ENCODE measurements at places on chromosomes 4 and X.

DNA sequence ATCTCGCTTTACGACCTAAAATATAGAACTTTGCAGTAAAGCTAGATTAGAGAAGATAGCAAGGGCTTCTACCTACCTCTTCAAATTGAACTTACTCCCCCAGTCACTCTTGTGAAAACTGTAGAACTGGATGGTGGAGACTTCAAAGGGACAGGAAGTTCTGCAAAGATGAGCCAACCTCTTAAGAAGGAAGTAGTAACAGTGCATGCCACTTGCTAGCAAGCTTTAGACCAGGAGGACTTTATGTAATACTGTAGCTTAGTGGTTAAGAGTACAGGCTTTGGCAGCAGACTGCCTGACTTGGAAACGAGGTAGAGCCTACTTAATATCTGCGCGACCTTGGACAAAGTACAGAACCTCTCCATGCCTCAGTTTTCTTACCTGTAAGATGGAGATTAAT, 27.5 kb upstream of the VBP1 start:
- DNase-seq: no peak

DNA sequence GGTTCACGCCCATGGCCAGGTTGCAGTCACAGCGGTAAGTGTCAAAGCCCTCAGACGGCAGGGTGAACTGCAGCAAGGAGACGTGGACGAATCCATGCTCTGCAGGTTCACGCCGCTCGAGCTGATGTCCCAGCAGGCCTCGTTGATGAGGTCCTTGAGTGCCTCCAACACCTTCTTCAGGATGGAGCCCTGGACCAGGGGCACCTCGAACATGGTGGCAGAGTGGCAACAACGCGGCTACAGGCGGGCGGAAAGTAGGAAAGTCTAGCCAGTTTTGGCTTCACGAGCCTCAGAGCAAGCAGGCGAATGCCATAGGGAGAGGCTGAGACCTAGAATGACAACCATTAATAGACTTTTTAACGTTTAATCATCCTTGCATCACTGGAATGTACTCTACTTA, 485.9 kb downstream of the ZNF674 start:
- no peak for DNase-seq

- no peak for DNase-seq
These were observed at the start of gene PAGE5 for GRCh38 chrX:55220119-55220794. Gene PAGE5 (plus strand): TSS chrX:55220346. CDS start chrX:55221383, 1,037 bp downstream.

- DNase-seq: peak; percentile 4
These were observed 559.1 kb downstream of the FSTL5 start for GRCh38 chr4:161604516-161605300.

DNA sequence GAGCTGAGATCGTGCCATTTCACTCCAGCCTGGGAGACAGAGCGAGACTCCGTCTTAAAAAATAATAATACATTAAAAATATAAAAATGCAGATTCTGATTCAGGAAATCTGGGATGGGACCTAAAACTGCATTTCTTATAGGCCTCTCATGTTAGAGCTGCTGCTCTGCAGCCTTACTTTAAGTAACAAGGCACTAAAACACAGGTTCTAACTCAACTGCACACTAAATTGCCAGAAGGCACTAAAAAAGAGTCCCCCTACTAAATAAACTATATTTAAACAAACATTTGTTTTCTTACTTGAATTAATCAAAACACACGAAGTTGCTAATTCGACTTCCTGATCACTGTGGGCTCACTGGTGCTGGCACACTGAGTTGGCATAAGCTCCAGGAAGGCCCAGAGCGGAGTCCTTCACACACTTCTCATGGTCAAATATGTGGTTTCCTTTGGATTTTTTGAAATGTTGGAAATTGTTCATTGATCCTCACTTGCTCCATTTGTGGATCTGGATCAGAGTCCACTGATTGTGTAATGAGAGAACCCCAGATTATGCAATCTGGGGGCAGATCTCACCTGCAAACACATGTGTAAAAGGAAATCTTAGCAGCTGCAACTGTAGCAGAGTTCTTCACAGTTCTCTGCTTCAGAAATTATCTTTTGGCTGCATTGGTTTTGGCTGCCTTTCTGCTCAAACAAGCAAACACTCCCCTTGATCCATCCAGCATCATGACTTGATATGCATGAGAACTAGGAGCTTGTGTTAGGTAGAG, 59.3 kb downstream of the AFF1 start:
- no peak for DNase-seq

DNA sequence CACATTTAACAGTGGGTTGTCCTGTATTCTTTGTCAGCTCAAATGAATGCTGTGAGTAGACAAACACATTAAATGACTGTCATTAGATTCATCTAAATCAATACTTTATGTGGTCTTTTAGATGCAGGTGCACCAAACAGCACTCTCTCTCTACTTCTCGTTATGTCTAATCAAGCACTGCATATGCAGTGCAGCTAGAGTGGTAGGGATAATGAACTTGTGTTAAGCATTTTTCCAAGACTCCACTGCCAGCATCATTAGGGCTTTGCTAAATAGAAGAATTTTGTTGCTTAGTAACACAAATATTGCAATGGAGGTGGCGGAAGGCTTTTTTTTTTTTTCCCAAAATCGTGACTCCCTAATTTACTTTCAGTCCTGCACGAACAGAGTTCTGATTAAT, 447.0 kb upstream of the GALNT7 start:
- no peak for DNase-seq

DNA sequence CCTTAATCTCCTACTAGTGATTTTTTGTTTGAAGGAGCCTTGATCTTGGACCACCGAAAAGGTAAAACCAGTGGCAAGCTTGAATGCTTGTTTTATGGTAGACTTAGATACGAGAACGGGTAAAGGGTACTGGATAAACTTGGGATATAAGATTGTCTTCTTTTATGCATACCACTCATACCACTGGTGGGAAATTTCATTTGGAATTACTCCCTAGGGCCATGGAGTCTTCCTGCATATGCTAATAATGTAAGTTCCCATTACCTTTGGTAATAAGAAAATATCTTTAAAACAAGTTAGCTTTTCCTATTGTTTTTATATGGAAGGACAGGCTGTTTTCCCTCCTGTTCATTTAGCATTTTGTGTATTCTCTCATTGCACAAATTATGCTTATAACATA, 11.7 kb downstream of the SMARCAD1 start:
- DNase-seq: no peak

GRCh38 chr4:6782147-6782845, at the start of gene KIAA0232:
Gene KIAA0232 (plus strand): TSS chr4:6782727. CDS start chr4:6824454, 41,727 bp downstream.
- peak; percentile 97 for DNase-seq

- no peak for DNase-seq
These were observed 2.9 kb downstream of the LETM1 start for GRCh38 chr4:1852904-1853623.

- no peak for DNase-seq
These were observed 69.6 kb downstream of the EPHA5 start for GRCh38 chr4:65600656-65601055.

- no peak for DNase-seq
These were observed 72.4 kb upstream of the KLHL13 start for GRCh38 chrX:118189000-118189399.

GRCh38 chr4:6404611-6405396, 67.6 kb downstream of the PPP2R2C start:
- DNase-seq: no peak

- DNase-seq: peak; percentile 11
These were observed 2028.3 kb downstream of the PCDH7 start for GRCh38 chr4:32748498-32748897.

DNA sequence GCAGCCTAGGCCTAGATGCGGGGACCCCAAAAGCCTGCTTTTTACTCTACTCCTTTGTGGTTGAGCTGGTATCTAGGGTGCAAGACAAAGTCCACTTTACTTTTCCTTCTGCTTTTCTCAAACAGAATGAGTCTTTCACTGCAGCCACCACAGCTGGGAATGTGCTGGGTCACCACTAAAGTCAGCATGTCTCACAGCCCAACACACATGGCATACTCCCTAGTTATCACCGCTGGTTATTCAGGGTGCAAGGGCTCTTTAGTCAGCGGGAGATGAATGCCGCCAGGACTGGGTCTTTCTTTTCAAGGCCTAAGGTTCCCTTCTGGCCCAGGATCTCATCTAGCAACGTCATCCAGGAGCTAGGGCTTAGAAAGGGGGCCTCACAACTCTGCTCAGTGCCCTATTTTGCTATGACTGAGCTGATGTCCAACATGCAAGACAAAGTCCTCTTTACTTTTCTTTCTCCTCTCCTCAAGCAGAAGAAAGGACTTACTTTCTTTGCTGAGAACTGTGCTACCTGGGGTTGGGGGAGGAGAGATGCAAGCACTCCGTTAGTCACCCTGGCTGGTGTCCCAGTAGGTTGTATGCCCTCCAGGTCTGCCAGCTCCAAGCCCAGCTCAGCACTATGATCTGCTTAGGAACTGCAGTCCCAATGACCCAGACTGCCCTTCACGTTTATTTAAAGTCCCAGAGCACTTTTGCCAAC, 22.9 kb upstream of the STPG2 start:
- peak; percentile 4 for DNase-seq

GRCh38 chr4:98905839-98906238, 23.1 kb downstream of the EIF4E start:
- peak; percentile 60 for DNase-seq

DNA sequence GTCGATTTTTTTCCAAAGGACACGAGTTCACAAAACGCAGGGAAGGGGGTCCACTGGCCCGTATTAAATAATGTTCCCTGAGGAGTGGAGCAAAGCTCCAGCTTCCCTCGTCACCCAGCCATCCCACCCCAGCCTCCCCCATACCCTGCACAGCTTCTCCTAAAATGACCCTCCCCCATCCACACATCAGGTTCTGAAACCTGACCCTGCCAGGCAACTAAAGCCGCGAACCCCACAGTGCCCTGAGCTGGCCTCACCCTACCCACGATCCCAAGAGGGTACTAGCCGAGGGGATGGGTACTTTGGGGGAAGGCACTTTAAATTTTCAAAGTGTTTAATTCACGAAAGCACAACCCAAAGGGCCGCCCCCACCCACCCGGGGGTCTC, 634 bp downstream of the APOO start:
- DNase-seq: no peak

- DNase-seq: peak; percentile 15
These were observed 63.9 kb downstream of the LCORL start for GRCh38 chr4:17957688-17958087.

DNA sequence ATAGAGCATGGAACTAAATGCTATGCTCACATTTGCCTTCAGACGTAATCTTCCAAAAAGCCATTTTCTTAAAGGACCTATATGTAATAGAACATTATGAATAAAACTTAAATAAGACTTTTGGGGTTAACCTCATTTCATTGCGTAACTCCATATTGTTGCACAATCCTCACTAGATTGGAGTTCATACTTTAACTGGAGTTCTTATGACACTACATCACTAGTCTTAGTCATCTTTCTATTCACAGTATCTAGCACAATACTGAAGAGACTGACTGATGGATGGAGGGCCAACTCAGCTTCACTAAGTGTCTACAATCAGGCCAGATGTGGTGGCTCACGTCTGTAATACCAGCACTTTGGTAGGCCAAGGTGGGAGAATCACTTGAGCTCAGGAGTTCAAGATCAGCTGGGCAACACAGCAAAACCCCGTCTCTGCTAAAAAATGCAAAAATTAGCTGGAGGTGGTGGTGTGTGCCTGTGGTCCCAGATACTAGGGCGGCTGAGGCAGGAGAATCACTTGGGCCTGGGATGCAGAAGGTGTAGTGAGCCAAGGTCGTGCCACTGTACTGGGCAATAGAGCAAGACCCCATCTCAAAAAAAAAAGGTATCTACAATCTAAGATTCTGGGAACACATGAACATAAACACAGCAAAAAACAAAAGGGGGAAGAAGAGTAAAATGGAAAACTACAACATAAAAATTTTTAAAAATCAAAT, 80.8 kb upstream of the MAB21L2 start:
- peak; percentile 91 for DNase-seq

DNA sequence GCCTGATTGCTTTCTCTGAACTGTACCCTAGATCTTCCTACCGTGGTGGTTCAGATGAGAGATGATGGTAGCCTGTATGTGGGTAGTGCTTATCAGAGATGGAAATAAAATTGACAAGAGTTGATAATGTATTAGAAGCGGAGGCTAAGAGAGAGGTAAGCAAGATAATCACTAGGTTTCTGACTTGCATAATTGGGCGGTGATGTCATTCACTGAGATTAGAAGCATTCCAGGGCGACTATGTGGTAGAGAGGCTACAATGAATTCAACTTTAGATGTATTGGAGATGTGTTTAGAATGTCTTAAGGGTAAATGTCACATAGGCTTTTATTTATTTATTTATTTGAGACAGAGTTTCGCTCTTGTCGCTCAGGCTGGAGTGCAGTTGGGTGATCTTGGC, 415 bp upstream of the TENM3 start:
- peak; percentile 81 for DNase-seq

DNA sequence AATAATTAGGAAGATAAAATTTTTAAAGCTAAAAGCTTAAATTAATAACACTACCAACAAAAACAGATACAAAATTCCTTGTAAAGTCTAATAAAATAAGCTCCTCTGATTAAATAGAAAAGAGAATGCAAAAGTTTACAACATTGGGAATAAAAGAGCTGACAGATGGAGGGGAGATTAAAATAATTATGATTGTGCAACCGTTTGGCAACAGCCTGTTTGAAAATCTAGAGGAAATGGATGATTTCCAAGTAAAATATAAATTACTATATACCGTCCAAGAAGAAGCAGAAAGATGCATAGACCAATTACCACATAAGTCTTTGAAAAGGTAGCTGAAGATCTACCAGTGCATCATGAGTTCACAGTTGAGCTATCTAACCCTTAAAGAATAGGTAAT, 46.4 kb upstream of the VBP1 start:
- no peak for DNase-seq

- DNase-seq: no peak
These were observed 155.5 kb upstream of the MXRA5 start for GRCh38 chrX:3501833-3502535.

GRCh38 chr4:121676345-121677075, 20.3 kb downstream of the ANXA5 start:
- no peak for DNase-seq

GRCh38 chrX:11421805-11422524, 128.8 kb downstream of the AMELX start:
- no peak for DNase-seq

DNA sequence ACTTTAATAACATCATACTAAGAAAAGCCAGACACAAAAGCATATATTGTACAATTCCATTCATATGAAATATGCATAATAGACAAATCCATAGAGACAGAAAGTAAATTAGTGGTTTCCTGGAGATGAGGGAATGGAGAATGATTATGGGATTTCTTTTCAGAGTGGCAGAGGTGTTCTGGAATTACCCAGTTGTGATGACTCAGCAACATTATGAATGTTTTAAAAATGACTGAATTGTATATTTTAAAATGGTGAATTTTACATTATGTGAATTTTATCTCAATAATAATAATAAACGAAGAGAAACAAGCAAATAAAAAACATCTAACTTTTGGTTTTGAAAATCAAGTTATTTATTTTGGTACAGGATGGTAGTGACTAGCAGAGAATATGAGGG, 11.2 kb downstream of the ZXDA start:
- DNase-seq: no peak

GRCh38 chr4:120156120-120156718, 89.6 kb upstream of the MAD2L1 start:
- DNase-seq: peak; percentile 93

Data from choroid plexus epithelial cell (primary cell).